ENCODE measurements at places on chromosomes 16 and 17.
A peak's percentile ranks its signal among the peaks of the same experiment; 100 is the strongest.

DNA sequence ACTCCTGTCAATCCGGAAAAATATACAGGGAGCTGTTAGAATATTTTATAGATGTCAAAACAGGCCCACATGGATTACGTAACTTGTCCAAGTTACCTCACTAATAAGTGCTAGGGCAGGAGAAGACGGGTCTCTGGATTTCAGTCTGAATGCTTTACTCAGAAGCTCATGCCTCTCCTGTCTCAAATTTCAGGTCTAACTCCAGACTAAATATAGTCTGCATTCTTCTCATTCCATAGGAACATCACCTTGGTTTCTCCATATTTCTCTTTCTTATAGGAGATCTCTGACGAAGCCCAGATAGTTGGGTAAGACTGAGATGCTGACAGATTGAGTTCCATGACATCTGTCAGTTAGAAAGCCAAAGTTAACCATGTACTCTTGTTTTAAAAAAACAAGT is 174.2 kb downstream of the STX8 start:
- DNase-seq: no peak

DNA sequence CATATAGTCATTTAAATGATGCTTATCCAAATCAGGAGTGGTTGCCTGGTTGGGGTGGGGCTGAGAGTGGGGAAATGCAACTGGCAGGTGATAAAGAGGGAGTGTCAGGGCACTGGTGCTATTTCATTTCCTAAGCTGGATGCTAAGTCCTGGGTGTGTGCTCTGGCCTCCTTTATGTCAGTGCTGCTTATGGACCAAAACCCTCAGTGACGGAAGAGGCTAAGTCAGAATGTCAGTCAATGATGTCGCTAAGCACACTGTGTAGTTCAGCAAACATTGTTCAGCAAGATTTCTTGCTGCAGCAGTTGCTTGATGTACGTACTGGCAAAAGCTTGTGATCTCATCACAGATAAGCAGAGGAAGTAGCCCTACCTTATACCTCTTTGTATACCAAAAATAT is 16.4 kb upstream of the FLCN start:
- DNase-seq: no peak

GRCh38 chr16:63653044-63653839 is 1468.6 kb downstream of the CDH11 start:
- DNase-seq: no peak

- peak; percentile 25 for DNase-seq
Observed at GRCh38 chr16:30068750-30069610, 3.4 kb downstream of the ALDOA start.

- DNase-seq: no peak
Observed at GRCh38 chr17:69500911-69501429, 86.5 kb downstream of the MAP2K6 start.

GRCh38 chr17:45997624-45998023 is 1.4 kb upstream of the STH start:
- no peak for DNase-seq

DNA sequence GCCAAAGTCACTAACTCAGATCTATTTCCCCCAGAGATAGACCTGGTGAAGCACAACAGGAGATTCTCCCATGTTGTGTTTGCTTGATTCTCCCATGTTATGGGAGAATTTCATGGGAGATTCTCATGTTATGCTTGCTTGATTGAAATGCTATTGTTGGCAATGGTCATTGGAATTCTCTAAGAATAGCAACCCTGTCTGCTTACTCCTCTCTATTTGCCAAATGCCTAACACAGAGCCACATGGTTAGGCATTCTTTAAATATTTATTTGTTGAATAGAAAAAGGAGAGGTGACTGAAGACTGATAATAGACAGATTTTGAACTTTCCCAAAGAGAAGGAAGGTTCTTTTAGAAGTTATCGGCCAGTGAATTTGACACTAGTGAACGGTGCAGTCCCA is 111.5 kb upstream of the MPHOSPH6 start:
- no peak for DNase-seq

- DNase-seq: peak; percentile 80
Observed at GRCh38 chr16:17387256-17387655, 83.5 kb downstream of the XYLT1 start.

DNA sequence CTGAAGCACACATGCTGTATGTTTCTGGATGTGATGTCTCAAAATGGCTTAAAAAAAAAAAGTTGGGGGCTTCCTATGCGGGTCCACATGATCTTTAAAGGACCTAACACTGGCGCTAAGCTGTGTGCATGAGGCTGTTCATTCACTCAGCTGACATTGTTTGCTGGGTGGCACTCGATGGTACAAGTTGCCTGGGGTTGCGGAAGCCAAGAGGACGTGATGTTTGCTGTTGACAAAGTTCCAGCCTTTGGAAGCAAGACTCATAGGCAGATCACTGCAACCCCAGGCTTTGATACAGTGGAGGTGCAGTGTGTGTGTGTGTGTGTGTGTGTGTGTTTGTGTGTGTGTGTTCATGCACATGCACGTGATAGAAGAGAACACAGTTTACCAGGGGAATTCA is 29.5 kb upstream of the DNAI2 start:
- no peak for DNase-seq
